ENCODE measurements at places on chromosomes 13 and 19.
A peak's percentile ranks its signal among the peaks of the same experiment; 100 is the strongest.

GRCh38 chr19:38932425-38933179 lies 1.9 kb downstream of the MRPS12 start:
- peak; percentile 48 for DNase-seq

DNA sequence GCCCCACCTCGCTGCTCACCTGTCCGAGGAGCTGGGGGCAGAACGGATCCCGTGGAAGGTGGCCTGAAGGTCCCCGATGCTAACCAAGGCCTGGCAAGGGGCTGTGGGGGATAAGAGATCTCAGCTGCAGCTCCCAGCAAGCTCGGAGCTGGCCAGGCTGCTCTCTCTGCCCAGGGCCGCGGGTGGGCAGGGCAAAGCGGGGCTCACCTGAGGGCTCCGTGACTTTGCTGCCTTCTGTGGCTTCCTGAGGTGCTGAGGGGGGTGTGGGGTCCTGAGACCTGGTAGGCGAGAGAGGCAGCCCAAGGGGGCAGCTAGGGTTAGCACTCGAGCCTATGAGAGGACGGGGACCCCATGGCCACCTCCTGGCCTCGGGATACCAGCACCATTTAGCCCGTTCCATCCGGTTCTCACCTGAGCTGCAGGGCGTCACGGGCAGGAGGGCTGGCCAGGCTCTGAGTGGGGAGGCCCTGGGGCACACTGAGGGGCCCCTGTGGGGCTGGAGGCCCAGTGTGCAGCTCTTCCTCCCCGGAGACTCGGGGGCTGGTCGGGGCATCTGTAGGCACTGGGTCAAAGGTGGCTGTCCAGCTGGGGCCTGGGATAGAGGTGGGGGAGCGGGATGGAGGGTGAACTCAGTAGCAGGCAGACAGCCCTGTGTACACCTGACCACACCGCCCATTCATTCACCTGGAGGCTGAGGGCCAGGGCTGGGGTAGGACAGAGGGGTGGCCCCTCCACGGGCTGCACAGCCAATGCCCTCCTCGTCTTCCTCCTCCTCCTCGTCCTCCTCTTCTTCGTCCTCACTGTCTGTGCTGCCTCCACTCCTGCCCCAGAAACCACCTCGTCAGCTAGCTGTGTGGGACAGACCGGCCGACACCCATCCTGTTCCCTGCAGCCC lies 3.1 kb upstream of the TMEM86B start:
- DNase-seq: no peak

- DNase-seq: no peak
These were observed 139.0 kb downstream of the GPC5 start for GRCh38 chr13:91537376-91537775.

GRCh38 chr13:47999973-48000372 lies 1.1 kb downstream of the SUCLA2 start:
- no peak for DNase-seq

DNA sequence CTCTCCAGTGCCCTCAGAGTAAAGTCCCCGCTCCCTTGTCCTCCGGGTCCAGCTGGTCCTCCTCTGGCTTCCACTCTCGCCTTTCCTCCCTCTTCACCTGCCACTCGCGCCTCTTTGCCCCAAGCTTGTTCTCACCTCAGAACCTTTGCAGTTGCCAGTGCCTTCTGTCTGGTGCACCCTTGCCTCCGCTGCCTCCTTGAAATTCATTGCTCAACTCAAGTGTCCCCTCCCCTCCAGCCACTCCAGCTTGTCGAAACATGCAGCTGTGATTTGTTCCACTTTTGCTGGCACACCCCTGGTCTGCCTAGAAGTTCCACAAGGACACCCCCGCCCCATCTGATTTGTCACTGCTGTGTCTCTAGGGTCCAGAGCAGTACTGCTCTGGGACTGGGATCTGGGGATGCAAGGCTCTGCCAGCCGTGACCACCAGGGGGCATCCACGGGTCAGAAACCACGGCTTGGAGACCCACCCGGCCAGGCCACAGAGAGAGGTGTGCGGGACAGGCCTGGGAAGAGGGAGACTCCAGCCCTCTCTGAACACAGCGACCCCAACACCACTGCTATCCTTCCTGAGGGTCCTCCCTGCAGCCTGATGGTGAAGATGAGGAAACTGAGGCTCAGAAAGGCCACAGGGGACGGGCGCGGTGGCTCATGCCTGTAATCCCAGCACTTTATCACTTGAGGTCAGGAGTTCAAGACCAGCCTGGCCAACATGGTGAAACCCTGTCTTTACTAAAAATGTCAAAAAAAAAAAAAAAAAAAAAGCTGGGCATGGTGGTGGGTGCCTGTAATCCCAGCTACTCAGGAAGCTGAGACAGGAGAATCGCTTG lies 49.9 kb downstream of the AP1M1 start:
- DNase-seq: peak; percentile 77

DNA sequence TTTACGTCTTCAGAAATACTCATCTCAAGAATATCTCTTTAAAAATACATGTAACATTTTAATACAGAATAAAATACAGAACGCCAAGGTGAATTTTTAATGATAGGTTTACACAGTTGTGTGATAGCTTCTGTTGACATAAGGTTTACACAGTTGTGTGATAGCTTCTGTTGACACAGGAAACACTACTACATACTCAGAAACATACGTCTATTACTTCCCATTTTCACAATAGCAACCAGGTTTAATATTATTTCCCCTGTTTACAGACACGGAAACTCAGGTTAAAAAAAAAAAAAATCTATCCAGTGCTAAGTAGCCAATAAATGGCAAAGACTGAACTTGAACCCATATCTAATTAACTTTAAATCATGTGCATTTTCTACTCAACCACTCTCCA lies 571.2 kb downstream of the LIG4 start:
- no peak for DNase-seq

- DNase-seq: no peak
These were observed 28.9 kb upstream of the CACTIN start for GRCh38 chr19:3655402-3656072.

DNA sequence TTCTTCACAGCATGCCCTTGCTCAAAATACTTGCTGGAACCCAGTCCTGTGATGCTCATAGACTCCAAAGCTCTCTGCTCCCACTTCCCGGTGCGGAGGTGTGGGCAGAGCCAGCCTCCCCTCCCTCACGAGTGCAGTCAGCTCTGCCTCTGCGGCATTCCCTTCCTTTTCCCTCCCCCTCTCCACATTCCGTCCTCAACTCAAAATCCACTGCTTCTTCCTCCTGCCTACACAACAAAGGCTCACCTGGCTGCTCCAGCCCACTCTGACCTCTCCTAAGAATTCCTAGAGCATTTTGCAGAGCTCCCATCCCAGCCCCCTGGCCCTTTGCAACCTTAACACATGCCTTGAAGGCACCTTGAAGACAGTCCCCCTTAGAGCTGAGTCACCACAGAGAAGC lies 527.9 kb downstream of the MYO16 start:
- DNase-seq: no peak

DNA sequence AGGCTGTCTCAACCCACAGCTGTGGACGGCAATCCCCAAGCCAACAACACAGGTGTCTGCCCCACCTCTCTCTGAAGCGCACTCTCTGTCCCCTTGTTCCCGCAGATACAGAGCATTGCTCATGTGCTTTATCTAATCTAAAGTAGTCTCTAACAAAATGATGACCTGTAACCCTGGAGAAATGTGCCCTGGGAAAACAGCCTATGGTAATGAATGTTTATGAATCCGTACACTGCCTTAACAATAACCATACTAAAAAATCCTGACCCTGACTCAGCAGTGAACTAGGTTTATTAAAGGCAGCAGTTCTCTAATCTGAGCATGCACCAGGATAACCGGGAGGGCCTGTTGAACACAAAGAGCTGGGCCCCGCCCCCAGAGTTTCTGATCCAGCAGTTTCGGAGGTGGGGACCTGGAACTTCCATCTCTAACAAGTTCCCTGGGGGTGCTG lies 50.7 kb upstream of the SLC15A1 start:
- DNase-seq: no peak

GRCh38 chr13:41601718-41602445 lies 144.5 kb downstream of the RGCC start:
- no peak for DNase-seq

DNA sequence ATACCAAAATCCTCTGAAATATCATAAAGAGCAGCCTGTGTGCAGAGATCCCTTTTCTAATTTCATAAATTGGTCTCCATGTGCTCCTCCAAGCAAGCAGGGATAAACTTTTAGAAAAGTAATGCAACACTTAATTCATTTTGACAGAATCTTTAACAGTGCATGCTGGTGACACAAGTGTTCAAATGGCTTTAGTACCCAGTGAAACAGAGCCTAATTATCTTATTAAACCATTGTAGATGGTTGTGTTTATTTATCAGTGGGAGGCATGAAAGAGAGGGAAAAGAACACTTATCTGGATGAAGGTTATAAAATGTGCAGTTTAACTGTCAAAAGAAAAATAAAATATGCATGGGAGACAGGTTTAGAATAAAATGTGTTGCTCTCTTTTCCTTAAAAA lies 945.0 kb upstream of the PCDH20 start:
- no peak for DNase-seq

GRCh38 chr19:12723381-12723640 lies 421 bp downstream of the TNPO2 start:
- no peak for DNase-seq

DNA sequence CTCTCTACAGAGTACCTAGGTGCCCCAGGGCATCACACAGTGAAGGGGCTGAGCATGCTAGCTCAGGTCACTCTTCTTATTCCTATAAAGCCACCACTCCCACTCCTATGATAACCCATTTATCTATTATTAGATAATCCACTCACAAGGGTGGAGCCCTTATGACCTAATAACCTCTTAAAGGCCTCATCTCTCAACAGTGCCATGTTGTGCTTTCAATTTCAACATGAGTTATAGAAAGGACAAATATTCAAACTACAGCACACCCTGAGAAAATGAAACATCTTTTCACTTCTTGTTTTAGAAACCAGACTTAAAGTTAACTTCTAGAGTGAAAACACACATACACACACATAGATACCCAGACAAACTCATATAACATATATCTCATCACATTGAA lies 1494.9 kb upstream of the MIR17HG start:
- no peak for DNase-seq

- DNase-seq: no peak
These were observed 136.7 kb upstream of the TMTC4 start for GRCh38 chr13:100811024-100811865.

- DNase-seq: no peak
These were observed 20.0 kb upstream of the GPR18 start for GRCh38 chr13:99278200-99278599.

DNA sequence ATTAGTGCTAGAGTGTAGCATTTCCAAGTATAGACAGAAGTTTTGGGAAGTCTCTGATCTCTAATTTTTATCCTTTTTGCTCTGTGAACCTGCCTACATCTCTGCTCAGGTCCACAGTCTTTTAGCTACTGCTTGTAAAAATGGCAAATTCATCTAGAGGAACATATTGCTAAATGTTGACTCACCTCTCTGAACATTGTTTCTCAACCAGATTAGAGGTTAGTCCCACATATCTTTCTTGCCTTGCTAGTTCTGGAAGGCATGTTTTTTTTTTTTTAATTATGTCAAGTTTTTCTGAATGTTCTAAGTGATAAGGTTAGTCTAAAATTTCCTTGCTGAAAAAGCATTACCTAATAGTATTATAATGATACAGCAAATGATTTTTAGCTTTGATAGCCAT lies 2889.6 kb upstream of the PCDH20 start:
- DNase-seq: no peak

GRCh38 chr19:29540114-29540513 lies 14.3 kb downstream of the VSTM2B start:
- DNase-seq: no peak

- DNase-seq: no peak
These were observed 13.3 kb downstream of the COL4A1 start for GRCh38 chr13:110293649-110294048.

GRCh38 chr13:111488486-111489132 lies 168.2 kb downstream of the TEX29 start:
- no peak for DNase-seq

DNA sequence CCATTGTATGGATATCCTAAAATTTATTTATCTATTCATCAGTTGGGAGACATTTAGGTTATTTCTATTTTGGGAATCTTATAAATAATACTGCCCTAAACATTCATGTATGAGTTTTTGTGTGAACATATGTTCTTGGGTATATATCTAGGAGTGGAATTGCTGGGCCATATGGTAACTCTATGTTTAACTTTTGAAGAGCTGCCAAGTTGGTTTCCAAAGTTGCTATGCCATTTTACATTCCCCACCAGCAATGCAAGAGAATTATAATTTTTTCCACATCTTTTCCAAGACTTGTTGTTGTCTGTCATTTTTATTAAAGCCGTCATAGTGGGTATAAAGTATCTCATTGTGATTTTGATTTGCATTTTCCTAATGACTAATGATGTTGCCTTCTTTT lies 48.2 kb upstream of the CALM3 start:
- no peak for DNase-seq

GRCh38 chr13:82713687-82714405 lies 1168.4 kb downstream of the SLITRK1 start:
- DNase-seq: no peak

DNA sequence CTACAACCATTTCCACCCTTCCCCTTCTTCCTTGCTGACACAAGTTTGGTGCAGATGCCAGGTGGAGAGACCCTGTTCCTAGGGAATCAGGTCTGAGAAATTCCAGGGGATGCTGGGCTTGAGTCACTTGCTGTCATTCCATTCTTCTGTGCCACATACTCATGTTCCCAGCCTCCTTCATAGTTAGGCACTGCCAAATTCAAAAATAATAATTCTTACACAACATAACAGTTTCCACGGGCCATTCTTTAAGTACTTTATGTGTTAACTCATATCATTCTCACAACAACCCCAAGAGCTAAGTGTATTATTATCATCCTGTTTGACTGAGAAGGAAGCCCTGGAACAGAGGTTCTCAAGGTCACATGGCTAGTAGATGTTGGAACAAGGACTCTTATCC lies 27.1 kb upstream of the POMP start:
- no peak for DNase-seq

- no peak for DNase-seq
These were observed 285.4 kb upstream of the GPC6 start for GRCh38 chr13:92941167-92941566.

DNA sequence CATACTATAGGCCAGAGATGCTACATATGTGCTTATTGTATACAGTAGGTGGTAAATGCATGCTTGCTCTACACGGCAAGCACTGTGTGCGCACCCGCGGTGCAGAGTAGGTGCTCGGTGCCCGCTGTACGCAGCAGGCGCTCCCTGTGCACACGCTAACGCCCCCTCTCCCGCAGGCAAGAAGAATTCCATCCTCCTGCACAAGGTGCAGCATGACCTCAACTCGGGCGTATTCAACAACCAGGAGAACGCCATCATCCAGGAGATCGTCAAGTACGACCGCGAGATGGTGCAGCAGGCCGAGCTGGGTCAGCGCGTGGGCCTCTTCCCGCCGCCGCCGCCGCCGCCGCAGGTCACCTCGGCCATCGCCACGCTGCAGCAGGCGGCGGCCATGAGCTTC lies 17.7 kb downstream of the POLRMT start:
- DNase-seq: no peak

GRCh38 chr13:45834411-45834994 lies 17.1 kb downstream of the SIAH3 start:
- DNase-seq: no peak

DNA sequence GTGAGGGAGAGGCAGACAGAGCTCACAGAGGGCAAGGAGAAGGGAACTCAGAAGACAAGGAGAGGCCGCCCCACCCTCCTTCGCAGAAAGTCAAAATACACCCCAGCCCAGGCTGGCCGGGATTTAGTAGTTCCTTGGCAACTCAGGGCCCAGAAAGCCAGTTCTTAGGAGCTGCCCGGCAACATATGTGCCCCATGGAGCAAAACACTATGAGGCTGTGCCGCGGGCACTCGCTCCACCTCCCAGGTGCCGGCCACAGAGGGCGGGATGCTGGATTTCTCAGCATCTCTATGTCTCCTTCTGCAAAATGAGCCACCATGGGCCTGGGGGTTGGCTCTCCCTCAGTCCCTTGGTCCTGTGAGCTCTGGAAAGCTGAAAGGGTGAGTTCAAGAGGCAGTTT lies 93.8 kb upstream of the CACNA1A start:
- no peak for DNase-seq

Data from stimulated activated CD4-positive, alpha-beta T cell treated with anti-CD3 and anti-CD28 coated beads, Interleukin-12 subunit alpha, Interleukin-12 subunit beta, amount 100 ng/mL, for 48 hours (primary cell).